Umbilical cord (tissue), 2 donors: ENCODE measurements at places on chromosomes 1 and 21. TPM values are rescaled to one million over a fixed set of nuclear protein-coding genes. Genes with fewer than 3 reads are reported as not detected.

Gene CSF3R
- 10.1 TPM for total RNA-seq

Gene PTGFRN
- 75.8 TPM for total RNA-seq

Gene DNAJC6
- 4.1 TPM for total RNA-seq

Gene HSF2BP
- 11.8 TPM for total RNA-seq

Gene OR10Z1
- total RNA-seq = 3.6 TPM

Gene FALEC
- total RNA-seq = not detected

Gene POMGNT1
- 31.5 TPM for total RNA-seq

Gene FMOD
- 227 TPM for total RNA-seq

Gene LIN28A
- total RNA-seq = 1.4 TPM

Gene CTSS
- total RNA-seq = 64.5 TPM

Gene OPTC
- not detected for total RNA-seq

Gene SKI
- total RNA-seq = 29.6 TPM

Gene LRRC71
- total RNA-seq = not detected

Gene CAPN8
- 1.7 TPM for total RNA-seq

Gene ZMYND12
- not detected for total RNA-seq
